ENCODE measurements at places on chromosomes 12 and 14.

GRCh38 chr12:632102-632696 lies 31.0 kb downstream of the NINJ2 start:
- no peak for DNase-seq

DNA sequence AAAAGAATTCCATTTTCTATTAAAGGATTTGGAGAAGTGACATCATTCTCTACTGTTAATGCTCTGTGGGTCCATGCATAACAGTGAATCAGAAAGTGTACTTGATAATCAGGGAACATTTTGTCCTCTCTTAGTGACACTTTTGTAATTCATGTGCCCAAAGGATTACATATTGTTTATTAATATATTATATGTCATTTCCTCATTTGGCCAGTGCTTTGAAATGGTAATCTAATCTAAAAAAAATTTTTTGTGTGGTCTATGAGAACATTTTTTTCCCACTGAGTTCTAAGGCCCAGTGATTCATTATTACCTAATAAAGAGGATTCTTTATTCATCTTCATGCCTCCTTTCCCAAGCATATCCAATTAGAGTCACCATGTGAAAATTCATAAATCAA lies 79.7 kb upstream of the MYF6 start:
- DNase-seq = no peak

- DNase-seq = no peak
Observed at GRCh38 chr14:75267141-75267721, 11.4 kb upstream of the FOS start.

GRCh38 chr14:49545071-49545470 lies 41.1 kb downstream of the RPS29 start:
- DNase-seq = no peak

GRCh38 chr12:109910969-109911348 lies 10.9 kb downstream of the TCHP start:
- DNase-seq = no peak

DNA sequence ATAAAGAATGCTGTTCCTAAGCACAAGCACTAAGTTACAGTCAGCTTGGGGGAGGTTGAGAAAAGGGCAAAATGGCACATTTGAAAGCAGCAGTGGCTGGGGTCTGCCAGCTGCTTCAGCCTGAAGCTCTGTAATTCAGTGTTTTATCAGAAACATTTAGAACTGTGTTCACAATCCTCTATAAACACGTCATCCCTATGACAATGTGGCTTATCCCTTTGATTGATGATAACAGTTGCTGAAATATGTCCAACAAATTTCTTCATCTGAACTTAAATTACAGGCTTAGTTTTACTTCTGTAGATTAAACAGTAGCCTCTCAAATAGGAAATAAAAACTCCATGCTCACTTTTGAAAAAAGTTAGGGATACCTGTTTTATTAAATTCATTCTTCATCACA lies 108.8 kb downstream of the VEZT start:
- DNase-seq = no peak

GRCh38 chr12:63018273-63018672 lies 83.3 kb upstream of the PPM1H start:
- no peak for DNase-seq

GRCh38 chr14:52824462-52824861 lies 33.1 kb upstream of the GNPNAT1 start:
- no peak for DNase-seq

DNA sequence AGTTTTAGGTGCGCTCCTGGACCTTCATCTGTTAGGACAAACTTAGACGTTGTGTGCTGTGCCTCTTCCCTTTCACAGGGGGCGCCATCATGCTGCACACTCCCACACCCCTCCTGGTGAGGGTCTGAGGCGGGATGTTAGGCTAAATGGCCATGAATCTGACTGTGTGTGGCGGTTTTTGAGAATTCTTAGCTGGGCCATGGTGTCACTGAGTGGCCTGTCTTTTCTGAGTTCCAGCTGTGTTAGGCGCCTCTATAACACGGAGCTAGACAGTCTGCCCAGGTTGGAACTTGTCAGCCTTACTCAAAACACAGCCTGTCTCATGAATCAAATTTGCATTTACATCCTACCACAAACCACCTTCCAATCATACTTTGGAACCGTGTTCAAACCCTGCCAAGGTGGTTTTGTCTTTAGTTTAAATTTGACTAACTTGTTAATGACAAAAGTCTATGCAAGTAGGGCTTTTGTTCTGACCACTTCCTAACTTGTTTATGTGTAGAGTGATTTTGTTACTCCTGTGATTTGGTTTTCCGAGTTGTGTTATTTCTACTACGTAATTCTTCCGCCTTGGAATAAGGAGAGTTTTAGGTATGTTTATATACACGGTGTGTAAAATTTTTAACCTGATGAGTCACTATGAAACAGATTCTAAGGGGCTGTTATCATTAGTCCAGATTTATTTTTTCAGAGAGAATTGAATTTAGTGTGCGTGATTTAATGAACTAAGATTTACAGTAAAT lies 19.6 kb downstream of the ACVR1B start:
- DNase-seq = no peak

GRCh38 chr12:123101526-123101925 lies 49.4 kb downstream of the PITPNM2 start:
- no peak for DNase-seq

Measured in left forelimb (tissue), 1 donor.